Glomerular endothelial cell (primary cell): ENCODE measurements at places on chromosomes 7 and 10.

- DNase-seq = no peak
Observed at GRCh38 chr7:141483044-141483443, 68.2 kb upstream of the AGK start.

GRCh38 chr10:125141860-125142484, 18.4 kb downstream of the CTBP2 start:
- DNase-seq = no peak

GRCh38 chr7:102216573-102217314, 69.9 kb upstream of the SH2B2 start:
- DNase-seq = no peak

GRCh38 chr10:97714401-97715258, 1.1 kb downstream of the MARVELD1 start:
- no peak for DNase-seq

DNA sequence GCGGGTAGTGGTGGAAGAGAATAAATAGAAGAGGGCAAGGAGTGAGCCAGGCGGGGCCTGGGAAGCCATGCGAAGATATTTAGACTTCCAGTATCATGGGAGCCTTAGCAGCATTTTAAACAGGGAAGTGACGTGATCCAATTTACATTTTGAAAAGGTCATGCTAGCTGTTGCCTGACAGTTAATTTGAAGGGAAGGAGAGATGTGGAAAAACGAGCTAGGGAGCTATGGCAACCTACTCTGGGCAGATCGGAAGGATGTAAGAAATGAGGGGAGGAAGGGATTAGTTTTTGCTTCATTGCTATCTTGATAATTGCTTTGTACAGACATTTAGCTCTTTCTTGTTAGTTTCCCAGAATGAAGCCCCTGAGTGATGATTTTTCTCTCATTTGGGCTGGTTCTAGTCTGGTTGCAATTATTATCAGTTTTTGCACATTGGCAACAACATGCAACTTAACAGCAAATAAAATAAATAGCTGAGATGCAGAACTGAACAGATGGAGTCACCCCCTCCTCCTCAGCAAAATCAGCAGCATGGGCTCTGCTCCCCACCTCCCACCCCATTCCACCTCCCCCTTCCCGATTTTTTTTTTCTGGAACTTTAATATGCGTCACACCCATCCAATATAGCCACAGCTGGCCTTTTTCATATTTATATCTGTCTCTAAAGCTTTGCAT, 13.0 kb upstream of the CALU start:
- no peak for DNase-seq

DNA sequence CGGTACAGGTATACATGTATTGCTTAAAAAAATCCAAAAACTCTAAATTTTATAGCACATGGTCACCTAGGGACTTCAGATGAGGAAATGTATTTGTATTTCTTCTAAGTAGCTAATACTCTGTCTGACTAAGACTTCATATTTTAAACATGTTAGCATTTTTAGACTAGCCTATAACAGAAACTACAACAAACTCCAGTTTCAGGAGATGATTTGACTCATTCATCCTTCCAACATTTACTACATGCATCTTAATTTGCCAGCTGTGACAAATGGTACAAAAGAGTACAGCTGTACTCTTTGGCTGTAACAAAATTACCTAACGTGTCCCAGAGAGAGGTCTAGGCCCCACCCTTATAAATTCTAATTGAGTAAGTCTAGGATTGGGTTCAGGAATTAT, 22.2 kb downstream of the TMEM209 start:
- DNase-seq = no peak
